Right atrium auricular region (tissue), 2 donors: ENCODE measurements at places on chromosomes 5 and 9. TPM values are rescaled to one million over a fixed set of nuclear protein-coding genes. Genes with fewer than 3 reads are reported as not detected.

ASS1 gene
- total RNA-seq, result 110 TPM

SLIT3 gene
- total RNA-seq, result 85.8 TPM

WNK2 gene
- total RNA-seq, result 61.4 TPM

- no peak for DNase-seq
These were observed 2.3 kb downstream of the RXFP3 start for GRCh38 chr5:33938507-33938796.

DNA sequence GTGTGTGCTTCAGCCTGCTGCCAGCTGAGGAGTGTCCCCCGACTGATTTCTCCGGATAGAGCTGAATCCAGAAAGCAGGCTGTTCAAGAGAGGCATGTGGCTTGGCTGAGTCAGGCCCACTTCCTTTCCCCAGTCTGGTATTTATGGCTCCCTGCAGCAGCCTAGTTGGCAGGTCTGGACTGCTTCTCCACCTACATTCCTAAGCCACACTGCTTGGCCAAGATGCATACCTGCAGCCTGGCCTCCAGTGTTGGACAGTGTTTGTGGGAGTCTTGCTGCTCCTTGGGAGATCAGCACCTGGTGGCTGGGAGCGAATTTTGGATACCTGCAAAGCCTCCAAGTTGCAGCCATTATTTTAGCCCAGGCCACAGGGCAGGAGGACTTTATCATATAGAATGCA, 670.8 kb downstream of the ACTL7B start:
- DNase-seq, result no peak

GRCh38 chr9:96719921-96720320, 58.0 kb downstream of the ZNF510 start:
- no peak for DNase-seq

DNA sequence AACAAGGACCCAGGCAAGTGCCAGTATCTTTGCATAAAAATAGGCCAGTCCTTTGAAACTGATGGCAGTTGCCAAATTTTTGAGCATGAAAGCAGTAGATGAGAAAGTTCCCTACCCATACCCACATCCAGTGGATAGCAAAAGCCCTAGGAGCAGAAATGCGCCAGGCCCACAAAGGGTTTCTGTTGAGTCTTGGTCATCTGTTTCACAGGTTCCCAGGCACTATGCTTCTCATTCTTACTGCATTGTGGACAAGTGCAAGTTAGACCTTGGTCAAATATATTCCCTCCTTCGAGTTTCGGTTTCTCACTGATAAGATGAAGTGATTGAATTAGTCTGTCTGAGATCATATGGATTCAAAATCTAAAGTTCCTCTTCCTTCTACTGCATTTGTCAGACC, 152.3 kb downstream of the NR3C1 start:
- DNase-seq, result no peak
